Prostate gland (tissue), 2 donors: ENCODE measurements at places on chromosomes 7 and 10. TPM values are rescaled to one million over a fixed set of nuclear protein-coding genes. Genes with fewer than 3 reads are reported as not detected.

The CYP26A1 gene
- total RNA-seq, result not detected

The HMX2 gene
- total RNA-seq, result 1.0 TPM

The GPC2 gene
- 1.7 TPM for total RNA-seq

The OR2A1 gene
- total RNA-seq, result not detected

The DENND2A gene
- 9.2 TPM for total RNA-seq

- H3K4me1 ChIP-seq, result no peaks in the 10 kb centered on the region
- DNase-seq, result no peak
- H3K27ac ChIP-seq, result no peak overlapping the region
These were observed 40.0 kb upstream of the PTPN12 start for GRCh38 chr7:77497079-77497478.

GRCh38 chr7:85593355-85593754, 406.5 kb upstream of the SEMA3D start:
- H3K36me3 ChIP-seq, result no peaks in the 10 kb centered on the region
- no peaks in the 10 kb centered on the region for H3K4me1 ChIP-seq
- no peak overlapping the region for H3K4me3 ChIP-seq
- no peak overlapping the region for H3K27ac ChIP-seq

- peaks cover 33% of the 10 kb centered on the region for H3K27me3 ChIP-seq
- no peak for DNase-seq
- H3K36me3 ChIP-seq, result no peaks in the 10 kb centered on the region
- H3K27ac ChIP-seq, result no peak overlapping the region
These were observed 91.0 kb downstream of the MICALL2 start for GRCh38 chr7:1368184-1368681.

- no peaks in the 10 kb centered on the region for H3K4me1 ChIP-seq
- H3K27ac ChIP-seq, result no peak overlapping the region
- no peaks in the 10 kb centered on the region for H3K36me3 ChIP-seq
- DNase-seq, result no peak
- H3K4me3 ChIP-seq, result no peak overlapping the region
These were observed 5.2 kb downstream of the NEUROD6 start for GRCh38 chr7:31335161-31335856.

DNA sequence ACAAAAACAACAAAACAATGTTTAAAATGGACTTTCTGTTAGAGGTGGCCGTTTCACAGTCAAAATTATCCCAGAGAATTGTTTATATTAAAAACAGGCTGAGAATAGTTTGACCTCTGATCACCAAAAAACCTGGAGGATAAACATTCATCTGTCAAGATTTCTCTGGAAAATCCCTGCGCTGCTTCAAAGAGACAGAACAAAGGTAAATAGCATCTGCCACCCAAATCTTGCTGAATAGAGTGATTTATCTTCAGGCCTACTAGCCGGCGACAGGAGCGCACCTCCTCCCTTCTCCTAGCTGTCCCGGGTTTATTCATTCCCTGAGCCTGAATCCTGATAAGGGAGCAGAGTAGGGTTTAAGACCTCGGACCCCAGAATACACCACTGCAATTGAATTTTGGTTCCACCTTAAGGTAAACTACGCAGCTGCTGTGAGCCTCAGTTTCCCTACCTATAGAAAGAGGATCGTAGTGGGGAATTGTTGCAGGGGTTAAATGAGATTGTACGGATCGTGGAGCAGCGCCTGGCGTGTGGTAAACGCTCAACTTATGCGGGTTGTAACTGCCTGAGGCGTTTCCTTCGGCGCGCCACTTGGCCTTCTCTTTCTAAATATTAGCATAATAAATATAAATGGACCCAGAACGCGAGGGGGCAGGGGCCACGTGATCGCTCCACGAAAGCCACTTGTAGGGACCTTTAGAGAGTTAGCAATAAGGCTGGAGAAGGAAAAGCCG, 498 bp upstream of the ST7 start:
- DNase-seq, result peak; percentile 9
- H3K36me3 ChIP-seq, result no peaks in the 10 kb centered on the region
- H3K27me3 ChIP-seq, result no peaks in the 10 kb centered on the region
- H3K27ac ChIP-seq, result peak overlapping the region; percentile 97
- H3K4me1 ChIP-seq, result peaks cover 4% of the 10 kb centered on the region
- H3K4me3 ChIP-seq, result peak overlapping the region; percentile 93

GRCh38 chr7:35465791-35466336, 212.0 kb upstream of the TBX20 start:
- DNase-seq, result no peak
- H3K36me3 ChIP-seq, result no peaks in the 10 kb centered on the region
- no peak overlapping the region for H3K4me3 ChIP-seq

DNA sequence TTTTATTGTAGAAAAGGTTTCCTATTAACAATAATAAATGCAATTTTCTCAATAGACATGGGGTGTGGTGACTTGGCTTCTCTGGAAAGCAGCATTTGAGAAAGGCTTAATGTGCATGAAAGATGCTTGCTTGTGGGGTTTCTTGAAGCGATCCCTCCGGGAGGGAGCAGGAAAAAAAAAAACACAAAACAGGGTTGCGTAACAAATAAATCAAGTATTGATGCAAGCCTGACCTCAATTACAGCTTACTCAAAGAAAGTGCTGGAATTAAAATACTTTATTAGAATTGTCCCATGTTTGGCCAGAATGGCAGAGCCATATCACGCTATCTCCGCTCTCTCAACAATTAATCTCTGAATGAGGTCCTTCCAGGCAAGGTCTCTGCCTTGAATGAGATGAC, 1612.5 kb downstream of the REEP3 start:
- H3K27me3 ChIP-seq, result no peaks in the 10 kb centered on the region
- no peak overlapping the region for H3K27ac ChIP-seq
- H3K4me3 ChIP-seq, result no peak overlapping the region
- no peaks in the 10 kb centered on the region for H3K4me1 ChIP-seq
- DNase-seq, result no peak
- no peaks in the 10 kb centered on the region for H3K36me3 ChIP-seq

GRCh38 chr10:71031026-71031425, 142.7 kb upstream of the PCBD1 start:
- H3K27ac ChIP-seq, result no peak overlapping the region
- H3K36me3 ChIP-seq, result no peaks in the 10 kb centered on the region
- DNase-seq, result no peak
- no peaks in the 10 kb centered on the region for H3K4me1 ChIP-seq
- no peaks in the 10 kb centered on the region for H3K27me3 ChIP-seq

- no peak for DNase-seq
- no peaks in the 10 kb centered on the region for H3K36me3 ChIP-seq
- H3K27ac ChIP-seq, result no peak overlapping the region
- no peak overlapping the region for H3K4me3 ChIP-seq
- no peaks in the 10 kb centered on the region for H3K27me3 ChIP-seq
These were observed 29.5 kb downstream of the JCAD start for GRCh38 chr10:30029872-30030256.

DNA sequence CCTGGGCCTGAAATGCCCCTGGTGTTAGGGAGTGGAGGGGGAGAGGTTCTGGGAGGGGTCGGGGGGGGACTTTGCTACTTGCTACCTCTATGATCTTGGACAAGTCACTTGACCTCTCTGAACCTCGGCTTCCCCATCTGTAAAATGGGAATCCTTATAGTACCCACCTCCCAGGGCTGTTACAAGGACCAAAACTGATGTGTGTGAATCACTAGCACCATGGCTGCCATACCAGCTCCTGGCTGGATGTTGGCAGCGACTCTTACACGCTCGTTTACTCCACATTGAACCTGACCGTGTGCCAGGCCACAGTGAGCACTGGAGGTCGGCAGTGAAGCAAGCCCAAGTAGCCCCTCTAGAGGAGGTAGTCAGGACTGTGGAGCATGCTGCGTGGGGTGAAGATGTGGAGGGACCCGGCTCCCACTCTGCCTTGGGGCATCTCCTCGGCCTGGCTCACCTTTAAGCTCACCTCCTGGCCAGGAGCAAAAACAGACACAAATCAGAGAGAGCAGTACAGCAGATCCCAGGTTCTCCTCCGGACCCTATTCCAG, 28.9 kb downstream of the PPIF start:
- peaks cover 14% of the 10 kb centered on the region for H3K4me1 ChIP-seq
- H3K27ac ChIP-seq, result no peak overlapping the region

GRCh38 chr7:24572393-24572996, 757 bp upstream of the PALS2 start:
- H3K36me3 ChIP-seq, result no peaks in the 10 kb centered on the region
- peaks cover 4% of the 10 kb centered on the region for H3K4me1 ChIP-seq
- H3K27me3 ChIP-seq, result no peaks in the 10 kb centered on the region
- H3K27ac ChIP-seq, result peak overlapping the region; percentile 89

- H3K4me3 ChIP-seq, result no peak overlapping the region
- no peak for DNase-seq
- H3K4me1 ChIP-seq, result no peaks in the 10 kb centered on the region
- H3K36me3 ChIP-seq, result no peaks in the 10 kb centered on the region
These were observed 9.3 kb upstream of the FAM180A start for GRCh38 chr7:135757719-135758411.

GRCh38 chr7:47344171-47344955, 237.5 kb downstream of the TNS3 start:
- no peak for DNase-seq
- no peaks in the 10 kb centered on the region for H3K36me3 ChIP-seq
- H3K4me1 ChIP-seq, result no peaks in the 10 kb centered on the region

DNA sequence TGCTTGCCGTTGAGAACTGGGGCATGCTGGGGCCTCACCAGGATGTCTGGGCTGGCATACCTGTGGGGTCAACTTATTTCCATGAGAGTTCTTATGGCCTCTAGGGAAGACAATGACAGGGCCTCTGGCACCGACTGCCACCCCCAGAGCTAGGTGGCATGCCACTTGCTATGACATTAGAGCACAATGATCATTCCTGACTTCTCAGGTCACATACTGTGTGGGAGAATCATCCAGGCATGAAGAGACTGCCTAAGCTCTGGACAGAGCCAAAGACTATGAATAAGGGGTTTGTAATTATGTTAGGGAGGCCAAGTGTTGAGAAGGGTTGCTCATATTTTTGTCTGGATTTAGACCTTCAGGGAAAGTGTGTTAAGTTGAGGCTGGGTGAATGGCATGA, 97.5 kb downstream of the PTPN20 start:
- H3K27me3 ChIP-seq, result no peaks in the 10 kb centered on the region
- H3K36me3 ChIP-seq, result no peaks in the 10 kb centered on the region
- H3K27ac ChIP-seq, result no peak overlapping the region

- no peaks in the 10 kb centered on the region for H3K4me1 ChIP-seq
- no peak overlapping the region for H3K4me3 ChIP-seq
- no peak overlapping the region for H3K27ac ChIP-seq
- DNase-seq, result no peak
- H3K36me3 ChIP-seq, result no peaks in the 10 kb centered on the region
- no peaks in the 10 kb centered on the region for H3K27me3 ChIP-seq
These were observed 167.8 kb downstream of the HDAC9 start for GRCh38 chr7:18663321-18663720.

DNA sequence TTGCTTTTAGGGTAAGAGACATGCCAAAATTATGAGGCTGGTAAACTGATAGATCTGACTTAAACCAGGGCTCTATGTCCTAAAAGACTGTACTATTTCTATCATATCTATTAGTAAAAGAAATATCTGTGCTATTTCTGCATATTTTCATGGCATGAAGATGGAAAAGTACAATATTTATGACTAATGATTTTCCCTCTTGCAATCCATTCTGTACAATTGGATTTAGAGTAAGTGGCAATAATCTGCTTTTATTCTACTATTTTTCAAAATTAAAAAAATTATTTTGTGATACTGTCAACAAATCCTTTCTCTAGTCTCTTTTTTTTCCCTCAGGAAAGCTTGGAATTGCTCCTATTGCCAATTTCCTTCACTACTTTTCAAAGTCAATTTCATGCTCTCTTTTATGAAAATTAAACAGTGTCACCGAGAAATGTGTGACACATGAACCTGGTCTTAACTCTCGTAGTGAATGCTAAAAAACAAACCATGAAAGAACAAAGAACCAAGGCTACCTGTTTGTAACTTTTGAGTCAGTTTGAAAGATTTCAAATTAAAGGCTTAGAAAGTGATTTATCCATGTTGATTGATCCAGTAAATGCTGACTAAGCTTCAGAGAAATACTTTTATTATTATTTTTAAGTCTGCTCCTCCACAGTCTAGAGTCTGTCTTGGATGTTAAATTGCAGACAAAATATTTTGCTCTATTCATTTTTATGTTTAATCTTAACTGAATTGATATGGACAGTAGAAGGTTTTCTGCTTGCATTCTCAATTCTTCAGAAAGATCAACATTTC, 262.7 kb upstream of the CHRM2 start:
- no peak overlapping the region for H3K4me3 ChIP-seq
- H3K36me3 ChIP-seq, result no peaks in the 10 kb centered on the region
- no peaks in the 10 kb centered on the region for H3K27me3 ChIP-seq
- DNase-seq, result no peak
